EL (cell line): ENCODE measurements at places on chromosomes 6 and 20.

DNA sequence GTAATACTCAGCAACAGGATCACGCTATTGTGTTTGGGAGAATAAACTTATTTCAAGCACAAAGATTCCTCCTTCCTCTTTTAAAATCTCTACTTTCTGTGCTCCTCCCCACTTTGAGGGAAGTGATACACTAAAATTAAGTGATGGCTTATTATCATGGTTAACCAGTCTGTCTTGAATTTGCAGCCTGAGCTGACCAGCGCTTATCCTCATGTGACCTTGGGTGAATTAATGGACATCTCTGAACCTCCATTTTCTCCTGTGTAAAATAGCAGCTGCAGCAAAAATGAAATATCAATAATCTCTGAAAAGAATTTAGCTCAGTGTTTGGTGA is 222.6 kb downstream of the BCAS1 start:
- DNase-seq, result no peak

GRCh38 chr6:168468045-168468444 is 27.1 kb downstream of the SMOC2 start:
- no peak for DNase-seq

GRCh38 chr20:24212494-24212893 is 223.9 kb upstream of the GGTLC1 start:
- no peak for DNase-seq

GRCh38 chr20:10699941-10700340 is 26.1 kb upstream of the JAG1 start:
- DNase-seq, result no peak

GRCh38 chr20:17897566-17898307 is 70.9 kb downstream of the SNX5 start:
- DNase-seq, result peak; percentile 39
